Activated CD8-positive, alpha-beta T cell treated with anti-CD3 and anti-CD28 coated beads for 36 hours (primary cell): ENCODE measurements at places on chromosomes 3 and 15.

DNA sequence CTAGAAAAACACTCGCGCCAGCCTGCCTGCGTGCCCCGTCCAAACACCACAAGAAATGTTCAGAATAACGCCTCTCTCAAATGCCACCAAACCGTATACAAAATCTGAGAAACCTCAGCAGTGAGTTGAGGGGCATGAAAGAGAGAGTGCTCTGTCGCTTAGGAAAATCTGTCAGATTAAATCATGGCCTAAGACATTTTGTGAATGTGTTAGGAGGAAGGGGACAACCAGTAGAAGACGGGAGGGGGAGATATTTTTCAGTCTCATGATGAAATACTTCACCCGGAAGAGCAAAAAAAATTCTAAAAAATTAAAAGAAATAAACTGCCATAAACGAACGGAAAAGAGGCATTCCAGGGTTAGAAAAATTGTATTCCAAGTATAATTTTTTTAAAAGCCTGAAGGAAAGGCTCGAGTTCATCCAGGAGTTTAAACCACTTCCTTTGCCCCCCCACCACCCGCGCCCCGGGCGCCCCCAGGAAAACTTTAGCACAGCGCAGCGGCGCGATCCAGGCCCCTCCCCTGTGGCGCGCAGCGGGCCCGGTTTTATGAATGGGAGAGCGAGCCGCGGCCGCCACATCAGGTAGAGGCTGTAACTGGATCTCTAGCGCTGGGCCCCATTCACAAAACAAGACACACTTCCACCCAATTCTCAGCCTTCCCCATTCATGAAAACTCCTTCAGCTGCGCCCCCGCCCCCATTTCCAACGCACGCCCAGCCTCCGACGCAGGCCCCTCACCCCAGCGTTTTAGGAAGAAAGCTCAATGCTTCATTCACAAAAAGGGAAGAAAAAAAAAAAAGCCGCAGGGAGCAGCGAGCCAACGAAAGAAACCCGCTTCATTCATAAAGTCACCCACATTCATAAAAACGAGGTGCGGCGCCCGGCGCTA lies 1.4 kb downstream of the ETV5 start:
- peak; percentile 64 for DNase-seq

- no peak for DNase-seq
Observed at GRCh38 chr3:16912400-16913263, 27.9 kb downstream of the PLCL2 start.

- DNase-seq, result peak; percentile 57
Observed at GRCh38 chr15:41487802-41488201, 5.9 kb upstream of the ITPKA start.

- no peak for DNase-seq
Observed at GRCh38 chr3:65583188-65583587, 455.5 kb downstream of the MAGI1 start.

DNA sequence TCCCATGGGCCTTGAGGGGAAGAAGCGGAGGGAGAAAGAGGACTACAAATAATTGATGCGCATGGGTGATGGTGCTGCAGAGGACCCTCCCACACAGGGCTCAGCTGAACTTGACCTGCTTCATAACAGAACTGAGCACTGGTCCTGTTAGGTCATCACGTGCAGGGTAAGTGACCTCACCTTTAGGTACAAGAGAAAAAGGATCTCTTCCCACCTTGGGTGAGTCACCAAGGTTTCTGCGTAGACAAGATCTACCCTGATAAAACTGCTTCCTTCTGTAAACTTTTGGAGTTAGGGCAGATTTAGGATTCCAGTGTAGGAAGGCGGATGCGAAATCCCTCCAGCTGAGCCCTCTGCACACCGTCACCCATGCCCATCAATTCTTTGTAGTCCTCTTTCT lies 67.1 kb downstream of the FEM1B start:
- no peak for DNase-seq

- DNase-seq, result no peak
Observed at GRCh38 chr3:45362758-45363157, 25.6 kb upstream of the LARS2 start.
